OCI-LY7 (cell line): ENCODE measurements at places on chromosomes 6 and 20.
A peak's percentile ranks its signal among the peaks of the same experiment; 100 is the strongest.

DNA sequence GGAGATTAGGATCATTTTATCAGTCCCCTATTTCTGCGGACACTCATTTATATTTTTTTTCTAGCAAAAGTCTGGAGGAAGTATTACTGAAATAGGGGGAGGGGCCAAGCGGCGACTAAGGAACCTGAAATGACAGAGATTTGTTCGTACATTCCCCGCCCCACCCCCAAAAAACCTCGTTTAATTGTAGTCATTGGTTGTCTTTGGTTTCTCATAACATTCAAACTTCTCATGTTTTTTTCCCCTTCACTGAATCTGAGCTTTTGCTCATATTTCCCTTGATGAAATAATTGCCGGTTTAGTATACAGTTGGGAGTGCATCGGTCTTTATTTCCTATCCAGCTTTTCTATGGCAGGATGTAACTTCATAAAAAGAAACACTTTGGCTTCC lies 768 bp upstream of the FYN start:
- peak; percentile 65 for DNase-seq

GRCh38 chr20:62425281-62426058 lies 1.9 kb downstream of the RBBP8NL start:
- DNase-seq, result no peak

- DNase-seq, result no peak
Observed at GRCh38 chr20:25461281-25461650, 53.8 kb downstream of the GINS1 start.

DNA sequence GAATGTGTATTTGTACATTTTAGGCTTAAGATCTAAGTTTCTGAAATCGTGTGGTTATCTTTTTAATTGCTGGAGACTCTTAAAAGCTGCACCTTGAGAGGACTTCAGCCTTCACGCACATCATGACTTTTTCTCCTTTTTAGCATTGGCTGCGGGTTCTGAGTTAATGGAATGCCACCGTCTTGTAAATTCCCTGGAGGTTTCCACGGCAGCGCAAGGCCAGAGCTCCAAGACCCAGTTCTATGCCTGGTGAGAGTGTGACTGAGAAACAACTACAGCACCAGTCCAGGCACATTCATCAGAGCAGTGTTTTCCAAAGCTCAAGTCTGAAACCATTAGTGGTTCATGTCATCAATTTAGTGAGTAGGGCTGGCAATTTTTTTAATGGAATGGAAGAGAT lies 23.0 kb downstream of the PRR18 start:
- no peak for DNase-seq

DNA sequence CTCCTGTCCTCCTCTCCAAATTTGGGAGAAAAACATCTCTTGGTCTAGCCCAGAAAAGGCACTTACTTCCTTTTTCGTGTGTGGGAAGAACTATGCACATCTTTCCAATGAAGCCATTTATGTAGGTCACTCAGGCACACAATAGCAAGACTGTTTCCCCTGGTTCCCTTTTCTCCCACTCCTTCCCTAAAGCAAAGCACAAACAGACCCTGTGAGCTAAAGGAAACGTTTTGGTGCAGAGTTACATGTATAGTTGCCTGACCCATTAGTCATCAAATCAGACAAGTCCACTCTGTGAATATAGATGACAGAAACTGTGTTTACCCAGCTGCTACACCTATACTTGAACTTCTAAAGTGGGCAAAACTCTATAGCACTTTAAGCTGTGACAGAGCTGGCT lies 474.6 kb downstream of the COL12A1 start:
- DNase-seq, result no peak

- DNase-seq, result no peak
Observed at GRCh38 chr20:4920131-4920530, 81.2 kb downstream of the SLC23A2 start.

GRCh38 chr20:63293871-63294535 lies 1.0 kb downstream of the COL20A1 start:
- DNase-seq, result no peak

DNA sequence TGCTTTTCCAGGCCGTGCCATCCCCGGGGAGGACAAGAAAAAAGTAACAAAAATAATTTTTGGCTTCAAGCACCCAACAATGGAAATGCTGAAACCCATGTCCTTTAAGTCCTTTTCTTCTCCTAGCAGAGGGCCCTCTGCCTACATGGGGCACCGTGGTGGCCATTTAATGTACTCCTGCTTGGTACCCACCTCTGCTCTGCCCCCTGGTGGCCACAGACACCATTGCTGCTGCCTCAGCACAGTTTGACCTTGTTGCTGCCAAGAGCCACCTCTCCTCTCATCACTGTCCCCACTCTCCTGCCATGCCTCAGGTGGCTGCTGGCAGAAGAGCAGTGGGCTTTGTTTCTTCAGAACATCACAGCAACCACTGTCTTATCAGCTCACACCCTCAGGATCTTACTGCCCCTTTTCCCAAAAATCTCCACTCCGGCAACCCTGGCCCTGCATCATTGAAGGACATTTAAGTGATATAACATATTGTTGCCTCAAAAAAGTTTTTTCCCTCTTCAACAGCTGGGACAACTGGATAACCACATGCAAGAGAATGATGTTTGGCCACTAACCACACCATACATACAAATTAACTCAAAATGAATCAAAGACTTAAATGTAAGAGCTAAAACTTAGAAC lies 12.9 kb upstream of the ARMC2 start:
- DNase-seq, result peak; percentile 81

GRCh38 chr6:46175446-46175845 lies 4.7 kb upstream of the ENPP5 start:
- DNase-seq, result no peak

DNA sequence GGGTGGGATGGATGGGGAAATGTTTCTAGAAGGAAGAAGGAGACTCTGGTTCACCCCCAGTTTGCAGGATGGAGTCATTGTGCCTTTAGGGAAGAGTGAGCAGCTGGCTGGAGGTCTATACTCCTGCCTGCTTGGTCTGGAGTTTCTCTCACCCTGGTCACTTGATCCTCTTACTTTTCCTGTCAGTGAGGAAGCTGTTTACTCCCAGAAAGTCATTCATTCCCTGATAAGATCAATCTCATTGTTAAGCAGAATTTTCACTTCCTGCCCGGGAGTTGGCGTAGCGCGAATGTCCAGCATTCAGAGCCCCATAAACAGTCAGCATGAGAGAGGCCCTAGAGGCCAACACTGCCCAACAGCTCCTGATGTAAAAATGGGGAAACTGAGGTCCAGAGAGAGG lies 70.4 kb upstream of the SIRPA start:
- no peak for DNase-seq

GRCh38 chr6:34926655-34927054 lies 37.6 kb downstream of the ANKS1A start:
- DNase-seq, result no peak

DNA sequence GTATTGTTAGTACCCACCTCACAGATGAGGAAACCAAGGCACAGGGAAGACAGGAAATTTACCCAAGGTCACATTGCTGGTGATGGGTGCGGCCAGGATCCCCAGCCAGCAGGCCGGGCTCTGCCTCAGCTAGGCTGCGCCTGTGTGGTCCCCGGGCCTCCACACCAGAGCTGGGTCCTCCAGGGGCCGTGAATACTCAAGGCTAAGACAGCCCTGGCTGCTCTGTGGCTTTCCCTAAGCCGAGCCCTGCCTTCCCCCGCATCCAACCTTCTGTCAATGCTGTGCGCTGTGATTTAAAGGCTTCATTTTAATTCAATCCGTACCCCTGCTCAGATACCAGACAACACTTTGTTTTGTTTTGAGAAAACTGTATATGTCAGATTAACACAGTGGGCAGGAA lies 246.7 kb downstream of the TTLL2 start:
- DNase-seq, result no peak

- DNase-seq, result no peak
Observed at GRCh38 chr6:170134471-170135440, 156.1 kb downstream of the DLL1 start.

DNA sequence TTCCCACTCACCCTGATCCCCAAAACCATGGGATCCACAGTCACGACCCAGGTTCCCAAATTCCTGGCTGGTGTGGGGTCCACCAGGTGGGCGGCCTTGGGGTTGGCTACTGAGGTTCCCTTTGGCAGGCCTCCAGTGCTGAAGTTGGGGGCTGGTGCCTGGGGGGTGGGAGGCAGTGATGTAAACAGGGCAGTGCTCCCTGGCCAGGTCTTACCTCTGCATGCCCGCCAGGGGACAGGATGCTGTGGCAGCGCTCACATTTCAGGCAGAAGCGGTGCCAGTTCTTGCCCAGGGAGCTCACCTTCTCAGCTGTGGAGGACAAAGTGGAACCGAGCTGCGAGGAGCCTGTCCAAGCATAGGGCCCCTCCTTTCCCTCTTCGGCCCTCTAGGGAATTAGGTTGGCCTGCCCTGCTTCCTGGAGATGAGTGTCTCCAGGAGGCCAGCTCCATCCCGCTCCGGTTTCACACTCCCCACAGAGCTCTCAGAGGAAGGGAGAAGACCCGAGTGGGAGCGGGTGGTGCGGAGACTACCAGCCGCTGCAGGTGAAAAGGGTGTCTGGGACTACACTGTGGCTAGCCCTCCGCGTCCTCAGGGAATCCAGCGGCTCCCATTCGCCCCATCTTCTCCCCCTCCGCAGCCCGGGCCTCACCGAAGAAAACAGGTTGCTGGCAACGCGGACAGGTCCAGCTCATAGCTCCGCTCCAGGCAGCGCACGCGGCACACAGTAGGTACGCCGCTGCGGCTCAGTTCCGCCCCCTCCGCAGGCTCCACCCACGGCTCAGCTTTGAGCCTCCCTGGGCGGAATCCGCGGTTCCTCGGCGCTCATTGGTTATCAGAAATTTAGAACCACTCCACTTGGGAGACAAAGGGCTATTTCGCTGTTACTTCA lies at the start of gene CRIP3:
CRIP3 (minus strand) TSS at position 726 of the 889 bp plus-strand sequence; CDS start at position 692, 34 bp downstream.
- peak; percentile 56 for DNase-seq

DNA sequence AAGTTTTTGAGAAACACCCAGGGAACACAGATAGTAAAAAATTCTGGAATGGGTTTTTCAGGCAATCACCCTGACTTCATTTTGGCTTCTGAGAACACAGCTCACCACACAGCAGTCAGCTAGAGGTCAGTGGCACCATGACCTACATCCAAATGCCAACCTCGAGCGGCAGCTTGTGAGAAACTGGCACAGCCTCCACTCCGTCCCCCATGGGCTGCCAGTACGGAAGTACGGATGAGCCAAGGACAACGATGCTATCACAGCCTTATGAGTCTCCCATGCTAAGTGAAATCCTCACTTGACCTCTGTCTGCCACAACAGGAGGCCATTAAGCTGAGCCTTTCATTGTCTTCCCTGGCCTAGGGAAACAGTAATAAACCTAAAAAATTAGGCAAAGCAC lies 32.0 kb downstream of the KIF16B start:
- no peak for DNase-seq
